ENCODE measurements at places on chromosomes 11 and 22. TPM values are rescaled to one million over a fixed set of nuclear protein-coding genes. Genes with fewer than 3 reads are reported as not detected.
A peak's percentile ranks its signal among the peaks of the same experiment; 100 is the strongest.

DNA sequence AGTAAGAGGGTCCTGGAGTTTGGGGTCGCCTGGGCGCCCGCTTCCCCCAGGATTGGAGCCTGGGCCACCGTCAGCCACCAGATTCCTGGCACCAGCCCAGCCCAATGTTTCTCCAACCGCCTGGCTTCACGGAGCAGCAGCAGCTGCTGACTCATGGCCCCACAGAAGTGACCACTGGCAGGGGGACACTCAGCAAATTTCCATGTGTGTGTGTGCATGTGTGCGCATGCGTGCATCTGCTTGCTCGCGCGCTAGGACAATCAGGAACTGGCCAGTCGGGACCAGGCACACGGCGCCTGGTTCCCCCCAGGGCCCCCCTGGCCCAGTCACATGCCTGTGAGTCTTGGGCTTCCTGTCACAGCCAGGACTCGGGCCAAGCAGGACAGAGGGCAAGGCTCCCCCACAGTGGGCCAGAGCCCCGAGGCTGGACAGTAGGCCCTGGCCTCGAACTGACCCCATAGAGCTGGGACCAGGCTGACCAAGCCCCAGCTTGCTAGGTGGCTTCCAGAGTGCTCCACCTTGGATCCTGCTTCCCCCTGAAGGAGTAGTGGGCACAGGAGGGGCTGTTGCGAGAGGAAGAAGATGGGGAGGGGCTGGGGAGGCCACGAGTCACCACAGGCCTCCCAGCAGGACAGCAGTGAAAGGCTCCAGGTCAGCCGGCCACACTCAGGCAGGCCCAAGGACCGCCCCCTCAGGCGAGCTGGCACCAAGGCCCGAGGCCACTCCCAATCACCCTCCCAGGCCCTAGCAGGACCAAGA is 3.2 kb downstream of the CTSD start:
- no peak overlapping the region for H3K4me3 ChIP-seq
- H3K27me3 ChIP-seq, result no peaks in the 10 kb centered on the region
- peaks cover 80% of the 10 kb centered on the region for H3K4me1 ChIP-seq
- peaks cover 19% of the 10 kb centered on the region for H3K36me3 ChIP-seq
- no peak for DNase-seq

DNA sequence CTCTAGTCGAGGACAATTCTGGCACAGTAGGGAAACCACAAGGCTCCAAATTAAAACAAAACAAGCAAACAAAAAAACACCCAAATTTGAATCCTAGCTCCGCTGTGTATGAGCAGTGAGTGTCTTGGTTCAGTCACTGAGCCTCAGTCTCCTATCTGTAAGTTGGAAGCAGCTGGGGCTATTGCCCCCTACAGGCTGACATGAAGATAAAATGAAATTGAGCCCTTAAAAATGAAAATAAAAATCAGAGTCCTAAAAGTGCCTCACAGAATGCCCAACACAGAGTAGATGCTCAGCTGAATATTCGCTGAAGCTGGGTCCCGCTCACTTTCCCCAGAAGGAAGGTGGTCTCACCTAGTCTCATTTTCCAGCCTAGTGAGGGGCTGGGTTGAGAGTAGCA is 65.2 kb downstream of the PDE2A start:
- no peaks in the 10 kb centered on the region for H3K27me3 ChIP-seq
- H3K4me1 ChIP-seq, result peaks cover 44% of the 10 kb centered on the region
- H3K4me3 ChIP-seq, result no peak overlapping the region
- no peaks in the 10 kb centered on the region for H3K36me3 ChIP-seq
- no peak for DNase-seq

GRCh38 chr11:65424205-65425104 is 1.9 kb downstream of the NEAT1 start:
- peak overlapping the region; percentile 97 for H3K27ac ChIP-seq
- H3K27me3 ChIP-seq, result no peaks in the 10 kb centered on the region
- peaks cover 30% of the 10 kb centered on the region for H3K4me1 ChIP-seq
- H3K36me3 ChIP-seq, result peaks cover 18% of the 10 kb centered on the region
- H3K4me3 ChIP-seq, result peak overlapping the region; percentile 81
- no peak for DNase-seq

DNA sequence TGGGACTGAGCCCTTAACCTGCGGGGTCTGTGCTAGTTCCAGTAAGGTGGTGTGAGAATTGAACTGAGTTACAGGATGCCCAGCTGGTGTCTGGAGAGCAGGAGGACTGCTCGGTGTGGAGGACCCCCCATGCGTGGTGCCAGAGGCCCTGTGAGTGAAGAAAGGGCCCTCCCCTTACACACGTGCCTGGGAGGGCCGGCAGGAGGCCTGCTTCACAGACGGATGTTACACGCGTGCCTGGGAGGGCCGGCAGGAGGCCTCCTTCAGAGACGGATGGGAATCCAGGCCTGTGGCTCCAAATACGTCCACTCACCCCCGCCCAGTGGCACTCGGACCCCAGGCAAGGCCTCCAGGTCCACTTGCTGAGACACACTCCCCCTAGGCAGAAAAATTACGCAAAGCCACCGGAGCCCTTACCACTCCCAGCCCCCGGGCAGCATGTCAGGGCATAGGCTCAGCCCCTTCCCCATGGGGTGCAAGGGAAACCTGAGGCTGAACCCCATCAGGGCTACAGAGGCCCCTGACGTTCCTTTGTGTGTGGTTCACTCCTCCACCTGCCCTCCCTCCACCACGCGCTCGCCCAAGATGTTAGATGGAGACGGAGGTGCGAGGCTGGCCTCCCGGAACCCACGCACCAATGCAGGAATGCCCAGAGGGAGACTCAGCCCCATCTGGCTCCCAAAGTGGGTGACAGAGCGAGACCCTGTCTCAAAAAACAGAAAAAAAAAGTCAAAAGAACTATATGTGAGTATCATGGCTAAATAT is 227.8 kb downstream of the BRD1 start:
- no peaks in the 10 kb centered on the region for H3K36me3 ChIP-seq
- H3K27me3 ChIP-seq, result no peaks in the 10 kb centered on the region
- H3K4me1 ChIP-seq, result no peaks in the 10 kb centered on the region
- no peak for DNase-seq

- no peak overlapping the region for H3K4me3 ChIP-seq
- no peak overlapping the region for H3K27ac ChIP-seq
- no peaks in the 10 kb centered on the region for H3K36me3 ChIP-seq
- H3K27me3 ChIP-seq, result no peaks in the 10 kb centered on the region
These were observed 102.3 kb downstream of the CHST1 start for GRCh38 chr11:45563171-45563570.

- no peak overlapping the region for H3K4me3 ChIP-seq
- DNase-seq, result no peak
- H3K4me1 ChIP-seq, result no peaks in the 10 kb centered on the region
- H3K36me3 ChIP-seq, result no peaks in the 10 kb centered on the region
- H3K27ac ChIP-seq, result no peak overlapping the region
- no peaks in the 10 kb centered on the region for H3K27me3 ChIP-seq
These were observed 843 bp downstream of the OR51T1 start for GRCh38 chr11:4882543-4882942.

DNA sequence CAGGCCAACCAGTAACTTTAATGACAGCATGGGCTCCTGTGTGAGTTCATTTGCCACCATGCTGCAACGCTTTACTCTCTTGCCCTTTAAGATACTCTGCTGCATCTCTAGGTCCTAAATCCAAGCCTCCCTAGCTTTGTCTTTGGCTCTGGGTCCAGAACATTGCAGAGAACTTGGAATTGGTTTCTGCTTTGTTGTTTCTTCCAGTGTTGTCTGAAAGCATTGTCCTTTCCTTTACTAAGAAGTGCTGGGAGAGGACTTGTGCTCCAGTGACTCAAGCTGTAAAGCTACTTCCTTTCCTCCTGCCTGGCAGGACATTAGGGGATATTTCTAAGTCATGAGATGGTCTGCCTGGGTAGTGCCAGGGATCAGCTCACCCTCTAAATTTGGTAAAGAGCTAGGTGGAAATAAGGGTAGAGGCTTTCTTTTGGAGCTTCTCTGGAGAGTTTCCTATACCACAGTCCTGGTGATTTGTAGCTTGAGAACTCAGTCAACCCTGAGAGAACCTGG is 202.5 kb upstream of the CADM1 start:
- no peak for DNase-seq
- H3K27me3 ChIP-seq, result no peaks in the 10 kb centered on the region
- no peak overlapping the region for H3K27ac ChIP-seq
- no peaks in the 10 kb centered on the region for H3K4me1 ChIP-seq
- no peaks in the 10 kb centered on the region for H3K36me3 ChIP-seq

- peak; percentile 10 for DNase-seq
- H3K36me3 ChIP-seq, result no peaks in the 10 kb centered on the region
- peaks cover 6% of the 10 kb centered on the region for H3K4me1 ChIP-seq
- H3K27me3 ChIP-seq, result no peaks in the 10 kb centered on the region
These were observed 175.5 kb downstream of the ETS1 start for GRCh38 chr11:128411812-128412211.

DNA sequence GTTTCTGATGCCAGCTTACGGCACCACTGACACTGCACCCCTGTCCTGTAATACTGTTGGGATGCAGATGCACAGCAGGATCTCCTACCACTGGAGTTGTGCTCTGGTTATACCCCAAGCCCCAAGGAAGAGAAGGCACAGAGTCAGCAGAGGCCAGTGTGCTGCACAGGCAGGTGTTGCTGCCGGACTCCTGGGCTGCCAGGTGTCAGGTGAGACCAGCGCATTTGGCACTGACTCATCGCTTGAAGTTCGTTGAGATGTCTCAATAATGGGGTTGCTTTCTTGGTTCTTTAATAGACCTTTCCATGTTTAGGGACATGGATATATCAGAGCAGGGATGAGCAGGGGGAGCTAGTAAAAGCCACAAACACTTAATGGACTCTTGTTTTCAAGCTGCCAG is 75.7 kb upstream of the TTC12 start:
- no peak overlapping the region for H3K27ac ChIP-seq
- no peaks in the 10 kb centered on the region for H3K36me3 ChIP-seq
- H3K4me3 ChIP-seq, result no peak overlapping the region
- DNase-seq, result peak; percentile 64

- no peaks in the 10 kb centered on the region for H3K36me3 ChIP-seq
- H3K4me1 ChIP-seq, result peaks cover 16% of the 10 kb centered on the region
- DNase-seq, result no peak
- peak overlapping the region; percentile 60 for H3K4me3 ChIP-seq
- H3K27me3 ChIP-seq, result no peaks in the 10 kb centered on the region
These were observed 1.1 kb downstream of the FAT3 start for GRCh38 chr11:92225568-92226330.

- no peak overlapping the region for H3K4me3 ChIP-seq
- H3K36me3 ChIP-seq, result no peaks in the 10 kb centered on the region
- H3K27ac ChIP-seq, result no peak overlapping the region
These were observed 263.2 kb downstream of the DCDC1 start for GRCh38 chr11:31106326-31106725.

DNA sequence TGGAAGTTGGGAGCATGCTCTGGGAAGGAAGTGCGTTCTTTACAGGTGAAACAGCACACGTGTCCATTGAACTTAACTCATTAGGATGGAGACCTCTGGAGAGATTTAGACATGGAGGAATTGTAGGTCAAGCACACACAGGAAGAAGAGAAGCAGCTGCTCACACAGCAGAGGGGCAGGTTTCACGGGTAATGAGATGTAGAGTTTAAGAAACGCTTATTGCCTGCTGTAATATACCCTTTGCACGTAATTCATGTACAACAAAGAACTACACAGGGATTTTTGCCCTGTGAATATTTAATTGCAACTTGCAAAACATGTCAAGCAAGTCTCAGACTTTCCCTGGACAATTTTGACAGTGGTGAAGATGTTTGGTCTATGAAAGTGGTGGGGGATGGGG is 508.0 kb downstream of the OPCML start:
- no peak overlapping the region for H3K27ac ChIP-seq
- no peaks in the 10 kb centered on the region for H3K36me3 ChIP-seq
- H3K4me1 ChIP-seq, result no peaks in the 10 kb centered on the region
- no peak for DNase-seq
- H3K4me3 ChIP-seq, result no peak overlapping the region
- peaks cover 42% of the 10 kb centered on the region for H3K27me3 ChIP-seq

DNA sequence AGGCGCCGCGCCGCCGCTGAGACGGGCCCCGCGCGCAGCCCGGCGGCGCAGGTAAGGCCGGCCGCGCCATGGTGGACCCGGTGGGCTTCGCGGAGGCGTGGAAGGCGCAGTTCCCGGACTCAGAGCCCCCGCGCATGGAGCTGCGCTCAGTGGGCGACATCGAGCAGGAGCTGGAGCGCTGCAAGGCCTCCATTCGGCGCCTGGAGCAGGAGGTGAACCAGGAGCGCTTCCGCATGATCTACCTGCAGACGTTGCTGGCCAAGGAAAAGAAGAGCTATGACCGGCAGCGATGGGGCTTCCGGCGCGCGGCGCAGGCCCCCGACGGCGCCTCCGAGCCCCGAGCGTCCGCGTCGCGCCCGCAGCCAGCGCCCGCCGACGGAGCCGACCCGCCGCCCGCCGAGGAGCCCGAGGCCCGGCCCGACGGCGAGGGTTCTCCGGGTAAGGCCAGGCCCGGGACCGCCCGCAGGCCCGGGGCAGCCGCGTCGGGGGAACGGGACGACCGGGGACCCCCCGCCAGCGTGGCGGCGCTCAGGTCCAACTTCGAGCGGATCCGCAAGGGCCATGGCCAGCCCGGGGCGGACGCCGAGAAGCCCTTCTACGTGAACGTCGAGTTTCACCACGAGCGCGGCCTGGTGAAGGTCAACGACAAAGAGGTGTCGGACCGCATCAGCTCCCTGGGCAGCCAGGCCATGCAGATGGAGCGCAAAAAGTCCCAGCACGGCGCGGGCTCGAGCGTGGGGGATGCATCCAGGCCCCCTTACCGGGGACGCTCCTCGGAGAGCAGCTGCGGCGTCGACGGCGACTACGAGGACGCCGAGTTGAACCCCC is 798 bp downstream of the BCR start:
- peak overlapping the region; percentile 90 for H3K4me3 ChIP-seq
- peak overlapping the region; percentile 89 for H3K27ac ChIP-seq
- H3K4me1 ChIP-seq, result peaks cover 67% of the 10 kb centered on the region
- no peak for DNase-seq

DNA sequence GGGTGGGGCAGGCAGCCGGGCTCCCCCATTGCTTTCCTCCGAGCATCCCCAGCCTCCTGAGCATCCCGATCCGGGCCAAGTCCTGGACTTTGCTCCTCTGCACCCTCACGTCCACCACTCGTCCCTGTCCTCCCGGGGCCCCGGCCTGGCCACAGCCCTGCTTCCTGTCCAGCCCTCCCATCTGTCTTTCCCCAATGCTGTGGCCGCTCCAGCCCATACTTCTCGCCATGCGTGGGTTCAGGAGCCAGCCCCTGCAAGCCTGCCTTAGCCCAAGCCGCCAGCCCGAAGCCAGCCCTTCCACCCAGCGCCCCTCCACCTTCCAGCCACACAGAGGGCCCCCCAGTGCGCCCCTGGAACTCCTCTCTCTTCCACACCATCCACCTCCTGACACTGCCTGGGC is 23.8 kb downstream of the MRPL23 start:
- no peaks in the 10 kb centered on the region for H3K4me1 ChIP-seq
- H3K27me3 ChIP-seq, result no peaks in the 10 kb centered on the region
- no peak overlapping the region for H3K27ac ChIP-seq
- H3K36me3 ChIP-seq, result no peaks in the 10 kb centered on the region
- no peak overlapping the region for H3K4me3 ChIP-seq

Gene PIWIL4
- 4.4 TPM for total RNA-seq

Gene LMNTD2
- total RNA-seq, result 2.2 TPM

Gene MYBPC3
- total RNA-seq, result 0.06 TPM

Gene SMDT1
- total RNA-seq, result 18.9 TPM

Gene MS4A7
- total RNA-seq, result 28.0 TPM

Gene NPTXR
- total RNA-seq, result 8.2 TPM

Gene SHISAL1
- 6.6 TPM for total RNA-seq

All from esophagus muscularis mucosa (tissue), 4 donors.